Activated T-helper 1 cell treated with anti-CD3 and anti-CD28 coated beads, Interleukin-12 subunit alpha, Interleukin-12 subunit beta, Interleukin-2, Interleukin-4 antibody, amounts not matched to agents 30 ng/mL and 10 ng/mL and 1 ng/mL, durations not matched to agents 14 hours and 24 hours and 36 hours (primary cell): ENCODE measurements at places on chromosomes 16 and 17. TPM values are rescaled to one million over a fixed set of nuclear protein-coding genes. Genes with fewer than 3 reads are reported as not detected.

The MPG gene
- total RNA-seq: 73.9 and 77.5 TPM in 2 replicates

The MRM1 gene
- 21.0 and 22.7 TPM in 2 replicates for total RNA-seq

GRCh38 chr17:78151514-78152008 is 5.4 kb downstream of the C17orf99 start:
- no peaks in the 10 kb centered on the region for H3K27me3 ChIP-seq
- H3K4me3 ChIP-seq: no peak overlapping the region
- DNase-seq: no peak
- H3K36me3 ChIP-seq: no peaks in the 10 kb centered on the region

DNA sequence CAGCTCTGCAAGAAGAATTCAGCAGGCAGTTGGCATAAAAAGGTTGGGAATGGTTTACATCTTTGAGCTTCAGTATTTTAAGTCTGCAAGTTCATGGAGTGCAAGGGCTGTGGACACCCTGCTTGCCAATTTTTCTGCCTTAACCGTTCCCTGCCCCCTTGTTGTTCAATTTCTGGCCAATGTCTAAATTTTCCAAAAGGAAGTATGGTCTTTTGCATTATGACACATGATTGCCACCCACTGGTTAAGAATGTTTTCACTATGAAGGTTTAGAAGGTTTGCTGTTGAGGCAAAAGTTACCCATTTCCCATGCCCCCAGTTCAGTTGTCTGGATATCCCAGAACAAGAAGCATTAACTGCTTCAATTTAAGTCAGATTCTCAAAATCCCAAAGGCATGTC is 441.9 kb downstream of the CDH13 start:
- DNase-seq: no peak
- H3K4me3 ChIP-seq: no peak overlapping the region
- H3K36me3 ChIP-seq: no peaks in the 10 kb centered on the region
- no peaks in the 10 kb centered on the region for H3K27me3 ChIP-seq

DNA sequence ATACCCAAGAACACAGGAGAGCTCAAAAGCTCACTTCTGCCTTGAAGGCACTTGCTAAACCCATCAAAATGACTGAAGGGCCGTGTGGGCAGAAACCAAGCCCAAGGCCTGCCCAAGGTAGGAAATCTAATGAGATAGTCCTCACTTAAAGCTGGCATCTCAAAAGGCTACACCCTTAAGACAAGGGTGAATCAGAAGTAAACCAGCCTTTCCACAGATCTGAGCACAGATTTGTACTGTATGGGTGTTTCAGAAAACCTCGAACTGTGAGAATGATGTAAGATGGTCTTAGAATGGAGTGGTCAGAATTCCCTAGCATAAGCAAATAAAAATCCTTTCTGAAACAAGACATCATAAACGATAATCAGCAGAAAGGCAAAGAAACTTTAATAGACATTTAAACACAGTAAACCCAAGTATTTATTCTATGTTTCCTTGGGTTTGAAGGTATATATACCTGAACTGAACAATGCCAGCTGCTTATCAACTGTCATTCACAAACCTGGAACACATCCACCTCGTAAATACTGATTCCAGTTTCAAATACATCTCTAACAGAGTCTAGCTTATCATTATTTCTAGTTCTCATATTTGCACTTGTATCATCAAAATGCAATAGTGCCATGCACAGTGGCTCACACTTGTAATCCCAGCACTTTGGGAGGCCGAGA is 37.8 kb downstream of the GLG1 start:
- no peak overlapping the region for H3K4me3 ChIP-seq
- no peak overlapping the region for H3K27ac ChIP-seq
- H3K27me3 ChIP-seq: no peaks in the 10 kb centered on the region
- peaks cover 29% of the 10 kb centered on the region for H3K4me1 ChIP-seq
